ENCODE measurements at places on chromosomes 12 and 14. TPM values are rescaled to one million over a fixed set of nuclear protein-coding genes. Genes with fewer than 3 reads are reported as not detected.

GRCh38 chr12:90246688-90247087 lies 538.0 kb upstream of the ATP2B1 start:
- DNase-seq = no peak

GRCh38 chr12:132049442-132049841 lies 94.7 kb downstream of the DDX51 start:
- DNase-seq = no peak

DNA sequence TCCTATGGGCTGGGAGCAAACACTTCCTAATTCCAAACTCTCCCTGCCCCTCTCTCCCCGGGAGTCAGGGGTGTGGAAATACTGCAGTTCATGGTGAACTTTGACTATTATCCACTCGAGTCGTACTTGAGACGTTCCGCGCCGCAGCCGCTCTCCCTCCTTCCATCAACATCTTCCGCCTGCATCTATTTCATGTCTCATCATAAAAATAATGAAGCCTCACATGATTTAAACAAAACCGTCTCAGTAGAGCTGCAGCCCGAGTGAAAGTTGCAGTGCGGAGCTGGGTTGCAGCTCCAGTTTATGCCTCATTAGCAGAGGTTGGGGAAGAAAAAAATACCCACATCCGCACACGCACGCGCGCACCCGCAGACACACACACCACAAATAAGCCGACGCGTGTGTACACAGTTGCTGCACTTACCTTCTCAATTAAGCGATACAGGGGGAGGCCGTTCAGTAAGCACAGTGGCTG lies 283 bp downstream of the LMO3 start:
- no peak for DNase-seq

DNA sequence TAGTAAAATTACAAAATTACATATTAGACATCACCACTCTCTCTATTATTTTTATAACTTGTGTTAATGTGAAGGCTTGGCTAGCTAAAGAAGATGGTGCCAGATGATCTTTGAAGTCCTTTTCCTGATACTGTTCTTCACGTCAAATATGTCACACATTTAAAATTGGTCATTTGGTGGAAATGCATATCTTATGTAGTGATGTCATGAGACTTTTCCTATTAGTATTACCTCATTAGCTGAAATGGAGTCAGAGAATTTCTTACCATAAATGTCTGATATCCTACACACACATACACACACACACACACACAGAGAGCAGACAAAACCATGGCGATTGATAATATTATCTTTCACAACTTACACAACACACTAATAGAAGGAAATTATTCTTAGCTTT lies 124.8 kb upstream of the PTPRB start:
- no peak for DNase-seq

Gene ETFBKMT
- total RNA-seq = 3.6 TPM

DNA sequence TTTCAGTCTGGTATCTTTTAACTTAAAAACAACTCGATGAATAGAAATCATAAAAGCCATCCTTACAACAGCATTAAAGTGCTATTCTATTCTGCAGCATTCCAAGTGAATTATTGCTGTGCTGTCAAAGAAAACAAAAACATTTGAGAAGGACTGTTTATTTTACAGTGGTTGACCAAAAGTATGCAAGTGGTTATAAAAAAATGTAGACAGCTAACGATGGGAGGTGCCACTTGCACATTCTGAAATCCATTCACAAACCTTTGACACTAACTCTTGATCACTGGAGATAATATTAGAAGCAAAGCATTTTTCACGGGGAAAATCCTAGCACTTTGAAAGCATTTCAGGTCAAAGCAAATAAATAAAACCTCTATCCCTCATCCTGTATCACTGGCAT lies 55.6 kb downstream of the HMGA2 start:
- DNase-seq = no peak

Gene SCNN1A
- total RNA-seq = 2.2 TPM

DNA sequence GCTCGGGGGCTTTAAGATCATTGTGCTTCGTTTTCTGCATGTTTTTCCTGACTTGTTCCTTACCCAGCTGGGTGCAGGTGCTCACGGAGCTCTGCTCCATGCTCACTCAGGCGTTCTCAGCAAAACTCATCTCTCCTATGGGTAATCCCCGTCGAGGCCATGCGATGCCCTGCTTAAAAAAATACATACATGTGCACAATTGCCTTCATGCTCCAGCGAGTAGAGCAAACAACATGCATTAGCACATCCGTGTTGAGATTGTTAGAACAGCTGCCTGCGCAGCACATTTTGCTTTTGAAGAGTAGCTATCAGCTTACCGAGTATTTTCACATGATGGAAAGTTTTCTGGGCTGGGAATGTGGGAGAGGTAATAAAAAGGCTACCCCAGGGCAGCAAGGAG lies 16.2 kb downstream of the AACS start:
- DNase-seq = no peak

DNA sequence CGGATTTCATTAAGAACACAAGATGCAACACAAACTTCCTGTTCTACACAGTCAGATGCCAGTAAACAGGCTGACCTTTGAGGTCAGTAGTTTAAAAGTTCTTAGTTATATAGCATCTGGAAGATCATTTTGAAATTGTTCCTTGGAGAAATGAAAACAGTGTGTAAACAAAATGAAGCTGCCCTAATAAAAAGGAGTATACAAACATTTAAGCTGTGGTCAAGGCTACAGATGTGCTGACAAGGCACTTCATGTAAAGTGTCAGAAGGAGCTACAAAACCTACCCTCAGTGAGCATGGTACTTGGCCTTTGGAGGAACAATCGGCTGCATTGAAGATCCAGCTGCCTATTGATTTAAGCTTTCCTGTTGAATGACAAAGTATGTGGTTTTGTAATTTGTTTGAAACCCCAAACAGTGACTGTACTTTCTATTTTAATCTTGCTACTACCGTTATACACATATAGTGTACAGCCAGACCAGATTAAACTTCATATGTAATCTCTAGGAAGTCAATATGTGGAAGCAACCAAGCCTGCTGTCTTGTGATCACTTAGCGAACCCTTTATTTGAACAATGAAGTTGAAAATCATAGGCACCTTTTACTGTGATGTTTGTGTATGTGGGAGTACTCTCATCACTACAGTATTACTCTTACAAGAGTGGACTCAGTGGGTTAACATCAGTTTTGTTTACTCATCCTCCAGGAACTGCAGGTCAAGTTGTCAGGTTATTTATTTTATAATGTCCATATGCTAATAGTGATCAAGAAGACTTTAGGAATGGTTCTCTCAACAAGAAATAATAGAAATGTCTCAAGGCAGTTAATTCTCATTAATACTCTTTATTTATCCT lies 13.5 kb downstream of the PTGER2 start:
- DNase-seq = no peak

GRCh38 chr12:53602176-53602864 lies 23.9 kb downstream of the ATF7 start:
- DNase-seq = no peak

- DNase-seq = no peak
Measured at GRCh38 chr12:25189656-25190055, 5.3 kb downstream of the DNAI7 start.

Gene TAS2R42
- total RNA-seq = not detected

DNA sequence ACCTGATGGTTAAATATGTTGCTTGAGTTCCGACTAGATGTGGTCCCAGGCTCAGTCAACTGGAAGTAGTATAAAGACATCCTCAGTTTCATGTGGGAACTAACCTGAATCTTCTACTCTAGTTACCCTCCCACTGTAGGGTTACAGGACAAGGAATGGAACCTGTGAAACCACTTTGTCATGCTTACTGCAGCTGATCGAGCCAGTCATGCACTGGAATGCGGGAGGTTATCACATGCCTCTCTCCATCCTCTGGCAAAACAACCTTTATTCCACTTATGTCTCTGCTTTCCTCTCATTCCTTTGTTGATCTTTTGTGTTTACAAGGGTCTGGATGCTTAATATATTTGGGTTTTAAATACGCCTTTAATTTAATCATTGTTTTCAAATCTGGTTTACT lies 111.9 kb upstream of the DDHD1 start:
- no peak for DNase-seq

DNA sequence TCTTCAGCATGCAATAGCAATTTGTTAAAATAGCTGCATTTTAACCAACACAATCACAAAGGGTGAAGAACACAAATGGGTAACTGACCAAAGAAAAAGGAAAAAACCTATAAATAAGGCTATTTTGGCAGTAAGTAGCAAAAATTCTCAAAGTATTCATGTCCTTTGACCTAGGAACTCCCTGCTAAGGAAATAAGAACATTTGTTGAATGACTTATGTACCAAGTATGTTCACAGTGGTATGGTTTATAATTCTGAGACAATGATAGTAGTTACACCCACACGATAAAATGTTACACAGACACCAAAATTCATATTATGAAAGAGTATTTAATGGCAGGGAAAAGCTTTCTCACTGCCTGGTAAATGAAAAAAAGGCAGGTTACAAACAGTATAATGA lies 16.9 kb downstream of the CCDC88C start:
- no peak for DNase-seq

DNA sequence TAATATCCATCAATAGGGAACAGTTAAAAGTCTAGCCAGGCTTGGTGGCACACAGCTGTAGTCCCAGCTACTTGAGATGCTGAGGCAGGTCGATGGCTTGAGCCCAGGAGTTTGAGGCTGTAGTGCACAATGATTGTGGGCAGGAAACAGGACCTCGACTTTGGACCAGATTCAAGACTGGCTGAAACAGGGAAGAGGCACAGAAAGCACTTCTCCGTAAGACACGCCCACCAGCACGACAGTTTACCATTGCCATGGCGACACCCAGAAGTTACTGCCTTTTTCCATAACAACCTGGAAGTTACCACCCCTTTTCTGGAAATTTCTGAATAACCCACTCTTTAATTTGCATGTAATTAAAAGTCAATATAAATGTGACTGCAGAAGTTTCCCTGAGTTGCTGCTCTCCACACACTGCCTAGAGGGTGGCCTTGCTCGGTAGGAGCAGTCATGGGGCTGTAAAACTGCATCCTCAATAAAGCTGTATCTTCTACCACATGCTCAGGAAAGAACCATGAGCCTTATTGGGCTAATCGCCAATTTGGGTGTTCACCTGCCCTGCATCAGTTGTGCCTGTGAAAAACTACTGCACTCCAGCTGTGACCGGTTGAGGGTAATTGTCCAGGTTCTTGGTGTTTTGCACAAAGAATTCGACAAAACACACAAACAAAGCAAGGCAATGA lies 4.6 kb upstream of the LRRC23 start:
- DNase-seq = no peak

Gene SRGAP1
- 49.3 TPM for total RNA-seq

Gene TMEM30B
- total RNA-seq = 0.15 TPM

GRCh38 chr12:53213348-53213747 lies 6.3 kb upstream of the ITGB7 start:
- peak; percentile 91 for DNase-seq

DNA sequence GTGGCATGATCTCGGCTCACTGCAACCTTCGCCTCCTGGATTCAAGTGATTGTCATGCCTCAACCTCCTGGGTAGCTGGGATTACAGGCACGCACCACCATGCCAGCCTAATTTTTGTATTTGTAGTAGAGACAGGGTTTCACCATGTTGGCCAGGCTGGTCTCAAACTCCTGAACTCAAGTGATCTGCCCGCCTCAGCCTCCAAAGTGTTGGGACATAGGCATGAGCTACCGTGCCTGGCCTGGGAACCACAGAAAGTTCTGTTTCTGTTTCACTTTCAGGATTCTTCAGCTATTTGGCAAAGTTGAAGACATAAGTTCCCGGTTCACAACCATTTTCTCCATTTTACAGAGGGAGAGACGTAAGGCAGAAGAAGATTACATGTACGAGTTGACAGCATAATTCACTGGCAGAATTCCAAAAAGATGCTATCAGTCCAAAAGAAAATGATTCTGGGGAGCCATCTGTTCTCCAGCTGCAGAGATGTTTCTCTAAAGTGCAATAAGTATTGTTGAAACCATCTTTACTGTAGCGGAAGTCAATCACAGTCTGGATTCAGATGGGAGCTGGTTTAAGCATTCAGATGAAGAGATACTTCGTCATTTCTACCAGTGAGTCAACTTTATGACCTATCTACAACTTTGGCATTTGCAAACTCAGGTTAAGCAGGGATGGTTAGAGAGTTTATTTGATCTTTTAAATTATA lies 8.1 kb upstream of the RNF34 start:
- DNase-seq = no peak

DNA sequence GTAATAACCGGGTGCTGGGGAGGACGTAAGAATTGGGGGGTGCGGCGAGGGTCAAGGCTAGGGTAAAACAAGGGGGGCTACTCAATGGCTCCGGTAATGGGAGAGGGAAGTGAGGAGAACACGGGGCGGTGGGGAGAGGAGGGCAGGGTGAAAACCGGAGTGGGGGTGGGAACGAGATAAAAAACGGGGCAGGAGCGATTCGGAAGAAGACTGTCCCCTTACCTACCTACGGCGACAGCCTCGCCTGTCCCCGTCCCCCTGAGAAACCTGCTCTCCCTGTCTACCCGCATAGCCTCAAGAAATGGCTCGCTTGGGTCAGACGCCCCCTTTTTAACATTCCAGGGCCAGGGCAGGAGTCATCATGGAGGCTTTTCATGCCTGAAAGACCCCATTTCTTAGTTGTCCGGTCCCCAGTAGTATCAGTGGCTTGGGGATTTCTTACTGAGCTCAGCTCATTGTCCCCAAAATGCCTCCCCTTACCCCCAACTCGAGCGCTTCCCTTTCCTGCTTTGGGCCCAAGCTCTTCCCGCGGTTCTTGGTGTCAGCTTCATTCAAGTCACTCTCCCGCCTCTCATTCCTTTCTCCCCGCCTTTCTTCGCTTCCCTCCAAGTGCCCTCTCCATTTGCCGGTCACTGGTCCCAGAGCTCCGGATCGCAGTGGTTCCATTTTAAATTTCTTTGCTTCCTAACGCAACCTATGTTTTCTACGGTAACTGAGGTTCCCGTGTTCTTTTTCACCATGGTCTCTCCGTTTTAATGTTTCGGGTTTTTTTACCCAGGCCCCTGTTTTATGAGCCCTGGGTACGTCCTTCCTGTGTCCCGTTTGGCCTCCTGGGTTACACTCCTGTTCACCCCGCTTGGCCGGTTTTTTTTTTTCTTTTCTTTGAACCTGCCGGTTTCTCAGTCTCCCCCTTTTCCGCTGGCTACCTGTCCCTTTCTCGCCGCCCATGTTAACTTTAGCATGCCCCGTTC lies 1.2 kb upstream of the WSB2 start:
- DNase-seq = peak; percentile 46

GRCh38 chr12:64819816-64820402 lies 4.5 kb upstream of the TBC1D30 start:
- DNase-seq = no peak

- DNase-seq = no peak
Measured at GRCh38 chr14:92991536-92991935, 68.6 kb downstream of the CHGA start.

All from endothelial cell (in vitro differentiated cells).